ENCODE measurements at places on chromosomes 1 and 21. TPM values are rescaled to one million over a fixed set of nuclear protein-coding genes. Genes with fewer than 3 reads are reported as not detected.

The IVL gene
- total RNA-seq = not detected

The CYP4B1 gene
- not detected for total RNA-seq

The OR2L2 gene
- 0.11 TPM for total RNA-seq

The PARK7 gene
- 67.9 TPM for total RNA-seq

The UBASH3A gene
- 63.4 TPM for total RNA-seq

The HSD3B2 gene
- total RNA-seq = not detected

The MYOG gene
- total RNA-seq = not detected

The FOXO6 gene
- total RNA-seq = 1.4 TPM

The CFHR1 gene
- not detected for total RNA-seq

The CAPN8 gene
- total RNA-seq = 0.42 TPM

The USH2A gene
- not detected for total RNA-seq

The KLF17 gene
- not detected for total RNA-seq

The RHBDL2 gene
- total RNA-seq = not detected

The TNFAIP8L2 gene
- total RNA-seq = 0.62 TPM

The PRPF38A gene
- total RNA-seq = 62.0 TPM

The NEXN gene
- 0.17 TPM for total RNA-seq

The LCE2B gene
- not detected for total RNA-seq

The KRTAP19-7 gene
- total RNA-seq = not detected

The MTF1 gene
- 30.8 TPM for total RNA-seq

The COL9A2 gene
- 4.0 TPM for total RNA-seq

The RGSL1 gene
- not detected for total RNA-seq

The SELENOF gene
- 78.6 TPM for total RNA-seq

The NDUFS2 gene
- total RNA-seq = 63.4 TPM

The KCNN3 gene
- not detected for total RNA-seq

The GNAT2 gene
- total RNA-seq = not detected

The LORICRIN gene
- total RNA-seq = not detected

The TEX35 gene
- not detected for total RNA-seq

The PSRC1 gene
- total RNA-seq = not detected

The ROR1 gene
- total RNA-seq = not detected

The S100A11 gene
- total RNA-seq = 7.8 TPM

The NID1 gene
- total RNA-seq = not detected

The CADM3 gene
- total RNA-seq = not detected

All from CD8-positive, alpha-beta T cell (primary cell).